ENCODE measurements at places on chromosomes 3 and 15.

DNA sequence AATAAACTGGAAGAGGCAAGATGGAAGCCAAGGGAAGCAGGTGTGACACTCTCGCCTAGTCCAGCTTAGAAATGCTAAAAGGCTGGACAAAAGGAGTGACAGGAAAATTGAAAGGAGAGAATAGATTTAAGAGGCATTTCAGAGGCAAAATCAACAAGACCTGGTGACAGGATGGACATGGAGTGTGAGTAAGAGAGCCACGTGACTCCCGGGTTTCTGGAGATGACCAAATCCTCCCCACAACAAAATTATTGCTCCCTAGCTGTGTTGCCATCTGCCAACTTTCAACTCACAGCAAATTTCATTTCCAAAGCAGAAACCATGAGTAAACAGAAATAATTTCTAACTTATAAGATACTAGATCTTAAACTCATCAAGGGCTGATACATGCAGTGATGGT lies 52.6 kb downstream of the MTHFS start:
- no peak for DNase-seq

- no peak for DNase-seq
These were observed 19.3 kb downstream of the SLC51A start for GRCh38 chr3:196235452-196236122.

DNA sequence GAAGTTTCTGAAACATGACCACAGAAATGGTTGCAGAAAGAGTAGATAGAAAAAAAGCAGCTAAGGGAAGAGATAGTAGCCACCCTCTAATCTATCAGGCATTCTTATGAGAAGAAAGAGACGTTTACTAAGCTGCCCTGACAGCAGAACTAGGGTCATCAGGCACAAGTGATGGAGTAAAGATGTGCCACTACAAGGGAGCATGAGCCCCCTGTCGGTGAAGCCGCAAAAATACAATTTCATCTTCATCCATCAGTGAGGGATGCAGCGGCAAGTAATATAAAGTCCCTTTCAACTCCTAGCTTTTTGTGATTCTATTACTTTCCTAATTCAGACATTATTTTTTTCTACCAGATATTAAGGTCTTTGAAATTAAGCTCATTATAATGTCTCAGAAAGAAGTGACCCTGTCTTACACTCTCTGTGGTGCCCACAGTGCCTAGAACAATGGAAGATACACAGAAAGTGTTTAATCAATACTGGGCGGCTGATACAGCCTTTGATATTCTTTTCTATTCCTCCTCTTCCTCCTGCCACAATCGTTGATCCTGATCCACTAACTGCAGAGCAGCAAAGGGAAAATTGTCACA lies 651.6 kb downstream of the NTRK3 start:
- peak; percentile 72 for DNase-seq

DNA sequence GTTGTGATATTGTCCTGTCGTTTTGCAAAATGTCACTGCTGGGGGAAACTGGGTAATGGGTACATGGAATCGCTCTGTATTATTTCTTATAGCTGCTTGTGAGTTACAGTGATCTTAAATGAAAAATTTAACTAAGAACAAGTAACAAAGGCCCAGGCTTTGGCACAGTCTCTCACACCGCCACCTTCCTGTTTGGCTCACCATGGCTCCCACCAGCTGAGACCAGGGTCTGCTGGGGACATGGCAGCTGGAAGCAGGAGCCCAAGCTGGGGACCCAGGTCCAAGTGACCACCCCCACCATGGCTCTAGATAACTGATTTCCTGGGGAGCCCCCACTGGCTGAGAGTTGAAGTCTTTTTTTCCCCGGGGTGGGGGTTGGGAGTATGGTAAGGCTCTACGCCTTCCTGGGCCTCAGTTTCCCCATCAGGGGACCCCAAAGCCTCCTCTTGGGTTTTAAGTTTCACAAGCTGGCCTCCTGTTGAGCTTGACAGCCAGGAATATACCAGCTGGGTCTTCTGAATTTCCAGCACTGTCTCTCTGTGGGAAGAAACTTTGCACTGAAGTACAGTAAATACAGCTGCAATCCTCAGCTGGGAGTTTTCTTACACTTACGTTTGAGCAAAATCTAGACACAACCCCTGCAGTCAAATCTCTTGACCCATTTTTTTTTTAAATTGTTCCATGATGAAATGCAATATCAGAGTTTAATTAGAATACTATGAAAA lies 26.1 kb downstream of the ABTB1 start:
- no peak for DNase-seq

DNA sequence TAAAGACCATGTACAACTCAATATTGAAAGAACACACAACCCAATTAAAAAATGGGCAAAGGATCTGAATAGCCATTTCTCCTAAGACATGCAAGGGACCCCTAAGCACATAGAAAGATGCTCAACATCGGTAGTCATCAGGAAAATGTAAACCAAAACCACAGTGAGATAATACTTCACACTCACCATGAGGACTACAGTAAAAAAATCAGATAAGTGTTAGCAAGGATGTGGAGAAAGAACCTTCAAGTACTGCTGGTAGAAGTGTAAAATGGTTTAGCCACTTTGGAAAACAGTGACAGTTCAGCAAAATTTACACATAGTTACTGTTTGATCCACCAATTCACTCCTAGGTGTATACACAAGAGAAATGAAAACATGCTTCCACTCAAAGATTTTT lies 30.1 kb upstream of the XIRP1 start:
- no peak for DNase-seq

- DNase-seq, result no peak
These were observed 75.3 kb upstream of the COL8A1 start for GRCh38 chr3:99562990-99563607.

- no peak for DNase-seq
These were observed 56.8 kb upstream of the CHD2 start for GRCh38 chr15:92843326-92843725.

DNA sequence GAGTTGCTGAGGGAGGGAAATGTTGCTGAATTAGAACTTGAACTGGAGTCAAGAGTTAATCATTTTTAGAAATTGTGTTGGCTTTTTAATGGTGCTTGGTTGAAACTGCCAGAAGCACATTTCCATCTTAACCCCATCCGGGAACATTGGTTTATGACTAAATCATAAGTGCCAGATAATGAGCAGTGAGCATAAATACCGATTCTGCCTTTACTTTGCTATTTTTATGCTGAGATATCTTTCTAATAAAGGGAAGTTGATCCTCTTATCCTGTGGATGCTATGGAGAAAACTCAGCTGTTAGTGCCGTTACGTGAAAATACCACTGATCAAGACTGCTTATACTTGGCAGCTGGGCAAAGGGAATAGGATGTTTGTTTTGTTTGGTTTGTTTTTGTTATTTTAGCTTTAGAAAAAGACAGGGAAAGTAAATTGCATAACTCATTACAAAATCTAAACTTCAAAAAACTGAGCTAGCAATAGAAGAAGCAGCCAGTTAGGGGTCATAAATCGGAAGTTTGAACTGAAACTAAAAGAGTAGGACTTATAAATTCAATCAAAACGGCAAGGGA lies 813.1 kb downstream of the NAALADL2 start:
- DNase-seq, result no peak

GRCh38 chr3:169811631-169812331 lies 889 bp upstream of the LRRIQ4 start:
- no peak for DNase-seq

GRCh38 chr3:172859041-172859440 lies 108.5 kb downstream of the ECT2 start:
- DNase-seq, result no peak

DNA sequence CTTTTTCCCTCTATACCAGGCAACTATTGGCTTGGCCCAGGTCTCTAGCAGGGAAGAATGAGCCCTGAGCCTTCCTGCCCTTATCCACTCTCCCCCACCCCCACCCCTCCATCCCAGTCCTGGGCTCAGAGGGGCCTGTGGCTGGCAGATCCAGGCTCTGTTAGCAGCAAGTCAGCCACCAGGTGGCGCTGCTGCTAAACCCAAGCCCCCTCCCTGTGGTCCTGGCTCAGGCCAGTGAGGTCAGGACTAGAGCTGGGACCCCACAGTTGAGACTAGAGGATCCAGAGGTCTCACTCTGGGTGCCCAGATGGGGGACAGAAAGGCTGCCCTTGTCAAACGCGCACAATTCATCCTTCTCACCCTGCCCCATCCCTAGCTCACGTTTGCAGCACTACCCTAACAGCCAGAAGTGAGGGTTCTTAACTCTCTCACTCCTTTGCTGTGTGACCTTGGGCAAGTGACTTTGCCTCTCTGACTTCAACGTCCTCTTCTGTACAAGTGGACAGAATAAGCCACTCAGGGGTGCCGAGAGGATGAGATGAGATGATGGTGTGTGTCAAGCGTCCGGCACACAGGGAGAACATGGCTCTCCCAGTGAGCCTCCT lies 46.8 kb upstream of the SLC6A1 start:
- DNase-seq, result peak; percentile 93

GRCh38 chr3:122100591-122101463 lies 45.7 kb downstream of the CD86 start:
- DNase-seq, result no peak

DNA sequence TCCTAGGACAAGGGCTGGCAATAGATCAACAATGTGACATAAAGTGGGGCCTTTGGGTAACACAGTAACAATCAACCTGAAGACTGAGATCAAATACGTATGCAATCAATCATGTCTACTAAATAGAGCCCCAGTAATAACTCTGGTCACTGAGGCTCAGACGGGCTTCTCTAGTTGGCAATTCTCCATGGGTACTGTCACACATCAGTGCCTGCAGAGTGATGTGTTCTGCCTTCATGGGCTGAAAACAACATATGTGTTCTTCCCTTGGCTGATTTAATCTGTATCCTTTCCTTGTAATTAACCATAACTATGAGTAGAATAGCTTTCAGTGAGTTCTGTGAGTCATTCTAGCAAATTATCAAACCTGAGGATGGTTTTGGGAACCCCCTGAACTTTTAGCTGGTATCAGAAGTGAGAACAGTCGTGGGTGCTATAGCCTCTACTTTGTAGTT lies 113.6 kb downstream of the TMCO5A start:
- DNase-seq, result no peak

GRCh38 chr15:81660976-81661375 lies 287.0 kb upstream of the TMC3 start:
- DNase-seq, result no peak

DNA sequence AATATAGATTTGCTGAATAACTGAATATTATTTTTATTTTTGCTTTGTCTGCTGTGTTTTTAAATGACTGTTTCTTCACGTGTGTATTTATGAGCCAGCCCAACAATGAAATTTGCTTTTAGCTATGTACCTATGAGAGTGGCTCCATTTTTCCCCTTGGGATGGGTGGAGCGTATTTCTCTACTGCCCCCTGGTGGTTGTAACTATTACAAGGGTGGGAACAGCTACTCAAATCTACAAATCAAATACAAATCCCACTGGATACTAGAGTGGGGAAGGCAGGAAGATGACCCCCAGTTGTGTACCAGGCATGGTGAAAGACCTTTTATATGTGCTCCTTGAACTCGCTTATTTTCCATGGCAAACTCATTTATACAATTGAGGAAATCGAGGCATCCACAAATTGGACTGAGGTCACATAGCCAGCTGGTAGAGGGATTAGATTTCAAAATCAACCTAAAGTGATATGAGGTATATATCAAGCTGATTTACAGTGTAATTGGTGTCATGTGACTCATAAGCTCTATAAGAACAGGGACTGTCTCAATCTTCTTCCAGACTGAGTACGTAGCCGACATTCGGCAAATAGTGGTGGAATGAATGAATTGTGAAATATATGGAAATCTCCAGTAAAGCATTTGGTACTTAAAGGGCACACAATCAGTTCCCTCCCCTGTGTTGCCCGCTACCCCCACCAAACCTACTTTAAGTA lies 69.5 kb upstream of the VEPH1 start:
- peak; percentile 73 for DNase-seq

- DNase-seq, result no peak
These were observed 860.5 kb downstream of the DIPK2A start for GRCh38 chr3:144831955-144832716.

DNA sequence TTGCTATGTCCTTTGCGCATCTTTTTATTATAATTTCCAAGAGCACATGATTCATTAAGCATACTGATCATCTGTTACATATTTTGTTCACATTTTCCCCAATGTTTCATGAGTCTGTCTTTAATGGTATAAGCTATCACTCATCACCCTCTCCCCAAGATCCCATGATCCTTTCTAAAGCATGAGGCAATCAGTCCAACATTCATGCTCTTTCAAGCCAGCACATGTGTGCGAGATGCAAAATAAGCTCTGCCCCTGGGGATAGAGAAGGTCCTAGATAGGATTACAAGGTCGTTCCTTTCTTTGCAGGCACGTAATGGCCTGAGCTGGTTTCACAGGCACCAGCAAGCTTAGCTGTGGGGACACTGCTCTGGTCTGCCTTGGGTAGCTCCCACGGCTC lies 32.2 kb upstream of the B3GNT5 start:
- no peak for DNase-seq
